ENCODE measurements at places on chromosomes 7 and 10.
A peak's percentile ranks its signal among the peaks of the same experiment; 100 is the strongest.

GRCh38 chr7:139876622-139877283 is 47.7 kb downstream of the TBXAS1 start:
- no peak for DNase-seq

DNA sequence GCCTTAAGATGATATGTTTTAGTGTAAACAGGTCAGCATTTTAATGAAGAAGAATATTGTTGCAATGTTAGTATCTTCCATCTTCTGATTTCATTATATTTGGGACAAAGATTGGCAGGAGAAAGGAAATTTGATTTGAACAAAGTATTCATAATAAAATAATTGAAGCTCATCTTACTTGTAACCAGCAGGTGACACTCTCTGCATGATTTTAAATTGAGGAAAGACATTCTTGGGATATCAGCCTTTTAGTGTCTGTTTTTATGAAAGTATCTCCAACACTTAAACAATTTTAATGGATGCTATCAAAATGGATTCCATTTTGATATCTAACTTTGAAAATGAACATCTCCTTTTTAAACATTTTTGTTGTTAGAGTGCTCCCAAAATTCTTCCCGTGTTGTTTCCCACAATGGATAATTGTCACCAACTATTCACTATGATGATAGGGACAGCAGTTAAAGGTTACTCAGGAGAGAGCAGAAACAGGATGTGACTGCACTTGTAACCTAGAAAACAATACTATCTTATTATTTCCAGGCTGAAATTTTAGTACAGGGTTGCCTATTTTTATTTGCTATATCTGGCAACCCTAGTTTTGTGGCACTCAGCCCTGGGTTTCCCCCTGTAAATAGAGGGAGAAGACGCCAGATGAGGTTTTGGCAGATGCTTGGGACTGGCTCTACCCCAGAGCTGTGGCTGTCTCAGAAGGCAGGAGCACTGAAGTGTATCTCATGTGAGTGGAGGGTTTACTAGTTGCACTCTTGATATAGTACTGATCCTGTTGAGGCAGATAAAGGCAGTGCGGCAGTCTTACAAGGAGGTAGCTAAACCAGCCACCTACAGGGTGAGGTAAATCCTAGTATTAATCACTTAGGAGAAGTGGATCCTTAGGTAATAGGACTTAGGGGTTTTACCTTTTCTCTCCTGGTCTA is 31.0 kb upstream of the ABCB4 start:
- DNase-seq = peak; percentile 53

DNA sequence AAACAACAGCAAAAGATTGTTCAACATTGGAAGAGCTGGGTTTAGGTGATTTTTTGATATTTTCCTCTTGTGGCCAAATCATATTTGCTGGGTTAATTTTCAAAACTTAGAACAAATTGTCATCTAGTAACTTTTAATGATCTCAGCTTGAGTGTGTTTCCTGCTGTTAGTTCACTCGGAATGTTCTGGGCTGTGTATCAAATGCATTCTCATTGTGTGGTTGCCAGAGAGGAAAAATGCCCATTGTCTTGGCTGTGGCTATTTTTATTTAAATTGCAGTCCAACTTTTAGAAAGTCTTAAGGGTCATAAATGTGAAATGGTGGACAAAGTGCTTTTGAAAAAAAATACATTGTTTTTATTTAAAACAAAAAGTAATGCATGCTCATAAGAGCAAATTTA is 542.0 kb downstream of the TNS3 start:
- no peak for DNase-seq

- no peak for DNase-seq
These were observed 221.3 kb upstream of the SMIM30 start for GRCh38 chr7:113339661-113340060.

- DNase-seq = peak; percentile 25
These were observed 233.8 kb downstream of the C7orf25 start for GRCh38 chr7:42677751-42678699.

- no peak for DNase-seq
These were observed 12.3 kb downstream of the OSBPL3 start for GRCh38 chr7:24967696-24968095.

GRCh38 chr7:2470204-2471021 is 5.8 kb downstream of the GRIFIN start:
- no peak for DNase-seq

DNA sequence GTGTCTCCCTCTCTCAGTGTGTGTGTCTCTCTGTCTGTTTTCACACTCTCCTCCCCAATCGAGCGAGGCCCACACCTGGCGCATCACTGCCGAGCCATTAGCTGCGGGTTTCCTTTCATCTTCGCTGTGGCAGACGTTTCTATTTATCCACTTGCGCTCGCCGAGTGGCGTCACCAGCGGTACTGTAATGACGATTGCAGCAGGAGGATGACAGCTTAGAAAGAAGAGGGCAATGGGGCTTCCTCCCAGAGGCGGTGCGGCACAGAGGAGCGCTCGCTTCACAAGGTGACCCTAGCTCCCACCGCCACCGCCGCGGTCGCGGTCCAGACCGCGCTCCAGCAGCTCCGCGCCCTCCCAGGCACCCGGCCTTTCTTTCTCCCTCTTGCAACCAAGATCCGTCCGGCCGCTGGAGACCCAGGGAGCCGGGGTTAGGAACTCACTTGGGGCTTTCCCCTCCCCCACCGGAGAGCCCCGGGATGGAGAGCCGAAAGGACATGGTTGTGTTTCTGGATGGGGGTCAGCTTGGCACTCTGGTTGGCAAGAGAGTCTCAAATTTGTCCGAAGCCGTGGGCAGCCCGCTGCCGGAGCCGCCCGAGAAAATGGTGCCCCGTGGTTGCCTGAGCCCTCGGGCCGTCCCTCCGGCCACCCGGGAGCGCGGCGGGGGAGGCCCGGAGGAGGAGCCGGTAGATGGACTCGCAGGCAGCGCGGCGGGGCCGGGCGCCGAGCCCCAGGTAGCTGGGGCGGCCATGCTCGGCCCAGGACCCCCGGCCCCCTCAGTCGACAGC is at the start of gene EVX1:
Gene EVX1, plus strand, starts transcription at position 248 of the 785 bp plus-strand sequence. Its CDS starts 229 bp downstream, at position 477.
- DNase-seq = peak; percentile 31

DNA sequence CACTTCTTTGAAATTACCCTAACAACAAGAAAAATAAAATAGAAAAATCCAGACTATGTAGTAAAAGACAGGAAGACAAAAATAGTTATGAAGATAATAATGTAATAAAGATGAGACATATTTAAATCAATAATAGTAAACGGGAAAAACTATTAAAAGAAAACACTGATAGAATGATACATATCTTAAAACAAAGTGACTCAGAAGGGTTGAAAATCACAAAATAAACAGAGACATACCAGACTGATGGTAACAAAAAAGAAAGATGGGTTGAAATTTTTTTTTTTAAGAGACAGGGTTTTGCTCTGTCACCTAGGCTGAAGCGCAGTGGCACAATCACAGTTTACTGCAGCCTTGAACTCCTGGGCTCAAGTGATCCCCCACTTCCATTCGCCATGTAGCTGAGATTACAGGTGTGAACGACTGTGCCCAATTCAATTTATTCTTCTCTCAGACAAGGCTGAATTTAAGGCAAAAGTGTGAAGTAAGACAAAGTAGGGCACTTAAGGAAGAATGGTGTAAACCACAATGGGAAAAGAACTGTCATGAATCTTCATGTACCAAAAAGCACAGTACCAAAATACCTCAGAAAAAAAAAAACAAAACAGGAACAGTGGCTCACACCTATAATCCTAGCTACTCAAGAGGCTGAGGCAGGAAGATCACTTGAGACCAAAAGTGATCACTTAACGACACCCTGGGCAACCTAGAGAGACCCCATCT is 47.4 kb downstream of the LMBR1 start:
- no peak for DNase-seq

All from hematopoietic multipotent progenitor cell (in vitro differentiated cells).